ENCODE measurements at places on chromosomes 1 and 21.
A peak's percentile ranks its signal among the peaks of the same experiment; 100 is the strongest.

DNA sequence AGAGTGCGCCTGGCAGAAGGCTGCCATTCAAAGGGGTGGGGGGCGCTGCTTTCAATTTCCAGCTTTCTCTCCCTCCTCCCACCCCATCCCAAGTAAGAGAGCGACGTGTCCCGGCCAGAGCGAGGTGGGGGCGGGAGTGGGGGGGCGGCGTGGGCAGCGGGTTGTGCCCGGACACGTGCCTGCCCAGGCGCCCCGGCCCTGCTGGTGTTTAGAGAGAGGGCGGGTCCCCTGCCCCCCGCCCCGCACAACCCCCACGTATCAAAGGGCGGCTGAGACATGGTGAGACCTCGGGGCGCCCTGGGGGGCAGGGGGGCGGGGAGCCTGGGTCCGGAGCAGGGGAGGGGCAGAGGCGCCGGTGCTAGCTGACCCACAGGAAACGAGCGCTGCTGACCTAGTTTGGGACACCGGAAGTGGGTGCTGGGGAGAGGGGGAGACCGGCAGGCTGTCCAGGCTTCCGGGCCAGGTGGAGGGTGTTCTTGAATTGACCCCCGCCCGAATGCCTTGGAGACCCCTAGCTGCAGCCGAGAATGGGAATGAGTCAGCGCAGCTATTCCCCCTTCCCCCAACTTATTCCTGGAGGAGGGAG is 1.3 kb downstream of the ZBTB7B start:
- peak; percentile 53 for DNase-seq

- DNase-seq: no peak
Measured at GRCh38 chr1:72636631-72637030, 354.3 kb upstream of the NEGR1 start.

GRCh38 chr1:205268846-205269680 is 41.3 kb downstream of the TMCC2 start:
- DNase-seq: no peak

DNA sequence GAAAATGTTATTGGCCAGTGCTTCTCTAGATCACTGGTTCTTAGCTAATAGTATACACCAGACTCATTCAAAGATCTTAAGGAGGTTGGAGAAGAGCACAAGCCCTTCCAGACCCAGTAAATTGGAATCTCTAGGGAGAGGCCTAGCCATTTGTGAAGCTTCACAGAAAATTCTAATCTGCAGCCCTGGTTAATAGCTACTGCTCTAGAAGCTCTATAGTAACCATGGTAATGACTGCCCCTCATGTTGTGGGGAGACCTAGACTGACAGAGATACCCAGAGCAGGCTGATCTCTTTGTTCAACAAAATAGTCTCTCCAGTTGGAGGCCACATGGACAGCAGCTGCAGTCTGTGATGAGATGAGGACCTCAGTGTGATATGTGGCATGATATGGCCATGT is 31.7 kb downstream of the ARID1A start:
- no peak for DNase-seq

DNA sequence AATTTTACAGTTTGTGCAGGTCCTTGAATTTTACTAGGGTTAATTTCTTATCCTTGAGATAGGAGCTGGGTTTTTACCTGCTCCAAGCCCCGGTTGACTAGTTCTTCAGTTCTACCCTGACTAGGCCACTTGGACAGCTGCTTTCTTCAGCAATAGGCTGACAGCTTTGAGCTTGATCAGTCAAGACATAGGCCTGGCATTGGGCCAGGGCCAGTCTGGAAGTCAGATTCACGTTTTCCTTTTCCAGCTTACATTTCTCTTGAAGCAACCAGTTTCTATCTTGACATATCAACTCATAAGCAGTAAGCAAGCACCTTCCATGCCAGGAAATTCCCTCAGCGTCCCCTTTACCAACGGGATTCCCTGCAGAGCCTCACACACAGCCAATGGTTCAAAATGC is 63.7 kb upstream of the AJAP1 start:
- DNase-seq: no peak

DNA sequence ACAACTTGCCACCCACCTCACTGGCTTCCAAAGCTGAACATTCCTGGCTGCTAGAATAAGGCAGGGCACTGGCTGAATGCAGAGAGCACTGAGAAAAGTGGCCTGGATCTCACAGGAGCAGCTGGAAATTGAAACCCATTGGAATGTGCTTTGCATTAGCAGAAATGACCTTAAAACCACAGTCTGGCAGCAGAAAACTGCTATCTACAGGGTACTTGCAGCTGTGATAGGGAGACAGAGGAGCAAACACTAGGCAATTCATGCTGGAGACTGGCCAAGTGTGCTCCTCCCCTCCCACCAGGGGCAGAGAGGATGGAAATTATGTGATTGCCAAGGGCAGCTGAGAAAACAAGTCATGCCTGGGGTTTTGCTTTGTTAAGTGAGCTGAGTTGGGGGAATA is 47.2 kb downstream of the HSD3B1 start:
- DNase-seq: peak; percentile 66

DNA sequence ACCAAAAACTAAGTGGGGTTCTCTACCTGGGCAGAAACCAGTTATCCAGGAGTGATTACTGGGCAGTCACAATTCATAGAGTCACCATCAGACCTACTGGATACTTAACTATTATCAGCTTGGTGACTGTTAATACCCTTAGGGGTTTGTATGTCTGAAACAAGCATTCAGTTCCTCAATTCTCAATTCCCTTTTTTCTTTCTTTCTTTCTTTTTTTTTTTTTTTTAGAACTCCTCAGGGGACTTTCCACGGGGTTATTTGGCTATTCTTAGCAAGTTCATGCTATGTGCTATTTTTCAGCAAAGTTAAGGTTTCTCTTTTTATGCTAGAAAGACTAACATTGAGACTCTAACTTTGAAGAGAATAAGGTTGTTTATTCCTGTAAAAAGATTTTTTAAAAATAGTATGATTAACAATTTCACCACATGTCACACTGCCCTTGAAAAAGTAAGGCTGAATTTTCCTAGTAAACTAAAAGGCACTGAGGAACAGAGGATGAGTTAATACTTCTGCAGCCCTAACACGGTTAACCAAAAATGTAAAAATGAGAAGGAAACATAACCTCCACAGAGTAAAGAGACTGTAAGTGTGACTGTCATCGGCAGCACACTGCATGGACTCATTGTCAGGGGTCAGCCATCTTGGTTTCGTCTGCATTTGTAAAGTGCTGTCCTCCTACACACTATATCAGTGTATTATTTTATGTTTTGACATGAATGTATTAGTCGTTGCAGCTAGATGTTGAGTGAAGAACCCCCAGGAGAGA is 310.2 kb downstream of the NTNG1 start:
- no peak for DNase-seq

GRCh38 chr1:22114083-22115012 is 28.5 kb downstream of the WNT4 start:
- DNase-seq: peak; percentile 50

DNA sequence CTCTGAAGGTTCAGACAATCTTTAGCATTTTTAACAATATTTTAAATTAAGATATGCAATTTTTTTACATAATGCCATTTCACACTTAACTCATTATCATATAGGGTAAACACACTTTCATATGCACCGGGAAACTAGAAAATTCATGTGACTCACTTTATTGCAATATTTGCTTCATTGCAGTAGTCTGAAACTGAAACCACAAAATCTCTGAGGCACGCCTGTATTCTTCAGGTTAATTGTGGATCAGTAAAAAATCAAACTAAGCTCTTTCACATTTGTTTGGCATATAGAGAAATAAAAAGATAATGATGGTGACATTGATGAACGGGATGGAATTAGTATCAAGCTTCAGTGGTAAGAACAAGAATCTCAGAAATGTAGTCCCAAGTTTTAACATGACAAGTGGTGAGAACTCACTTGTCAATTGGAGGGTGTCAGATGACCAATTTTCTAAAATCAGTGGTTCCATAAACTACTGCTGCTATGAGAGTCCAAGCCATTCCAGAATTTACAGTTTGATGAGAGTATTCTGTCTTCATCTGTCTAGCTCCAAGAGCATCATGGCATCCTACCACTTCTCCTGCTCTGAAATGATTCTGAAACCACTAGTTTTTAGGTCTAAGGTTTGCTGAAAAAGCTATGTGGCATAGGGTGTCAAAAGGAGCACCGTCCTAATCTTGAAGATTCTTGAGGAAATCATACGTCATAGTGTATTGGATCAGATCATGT is 281.0 kb downstream of the PTPRC start:
- DNase-seq: no peak

DNA sequence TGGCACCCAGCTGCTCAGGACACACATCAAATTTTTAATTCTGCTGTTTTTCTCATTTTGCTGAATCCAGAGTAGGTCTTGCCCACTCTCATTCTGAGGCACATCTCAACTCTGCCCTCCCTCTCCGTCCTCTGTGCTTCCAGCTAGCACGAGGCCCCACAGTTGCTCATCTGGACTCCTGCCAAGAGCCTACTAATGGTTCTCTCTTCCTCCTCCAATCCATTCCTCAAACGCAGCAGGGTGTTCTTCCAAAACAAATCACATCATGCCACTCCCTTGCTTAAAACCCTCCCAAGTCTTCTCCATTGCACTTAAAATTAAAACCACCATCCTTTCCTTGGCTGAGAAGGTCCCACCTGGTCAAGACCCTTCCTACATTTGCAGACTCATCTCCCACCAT is 49.8 kb upstream of the SCAF4 start:
- peak; percentile 23 for DNase-seq

GRCh38 chr1:246417152-246417812 is 89.8 kb downstream of the SMYD3 start:
- peak; percentile 62 for DNase-seq

DNA sequence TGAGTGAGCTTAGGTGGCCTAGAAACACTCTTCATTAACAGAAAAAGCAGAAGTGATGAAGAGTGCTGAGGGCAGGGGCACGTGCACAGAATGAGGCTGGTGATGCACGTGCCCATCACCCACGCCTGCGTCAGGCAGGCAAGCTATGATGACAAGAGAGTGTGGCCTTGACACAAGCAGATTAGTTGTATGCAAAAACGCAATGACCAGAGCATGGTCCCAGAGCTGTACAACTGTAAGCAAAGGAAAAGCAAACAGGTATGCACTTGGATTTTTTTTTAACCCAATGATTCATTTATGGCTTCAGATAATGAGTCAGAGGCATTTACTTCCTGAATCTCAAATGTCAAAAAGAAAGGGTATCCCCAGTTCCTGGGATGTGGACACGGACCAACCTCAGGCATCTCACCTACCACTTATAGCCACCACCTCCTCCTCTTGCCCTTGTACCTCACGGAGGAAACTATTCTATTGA is 9.1 kb upstream of the TMEM61 start:
- no peak for DNase-seq

GRCh38 chr21:34640858-34641257 is 25.9 kb upstream of the RCAN1 start:
- DNase-seq: peak; percentile 75

- no peak for DNase-seq
Measured at GRCh38 chr21:38660333-38661196, 145.2 kb upstream of the ETS2 start.

DNA sequence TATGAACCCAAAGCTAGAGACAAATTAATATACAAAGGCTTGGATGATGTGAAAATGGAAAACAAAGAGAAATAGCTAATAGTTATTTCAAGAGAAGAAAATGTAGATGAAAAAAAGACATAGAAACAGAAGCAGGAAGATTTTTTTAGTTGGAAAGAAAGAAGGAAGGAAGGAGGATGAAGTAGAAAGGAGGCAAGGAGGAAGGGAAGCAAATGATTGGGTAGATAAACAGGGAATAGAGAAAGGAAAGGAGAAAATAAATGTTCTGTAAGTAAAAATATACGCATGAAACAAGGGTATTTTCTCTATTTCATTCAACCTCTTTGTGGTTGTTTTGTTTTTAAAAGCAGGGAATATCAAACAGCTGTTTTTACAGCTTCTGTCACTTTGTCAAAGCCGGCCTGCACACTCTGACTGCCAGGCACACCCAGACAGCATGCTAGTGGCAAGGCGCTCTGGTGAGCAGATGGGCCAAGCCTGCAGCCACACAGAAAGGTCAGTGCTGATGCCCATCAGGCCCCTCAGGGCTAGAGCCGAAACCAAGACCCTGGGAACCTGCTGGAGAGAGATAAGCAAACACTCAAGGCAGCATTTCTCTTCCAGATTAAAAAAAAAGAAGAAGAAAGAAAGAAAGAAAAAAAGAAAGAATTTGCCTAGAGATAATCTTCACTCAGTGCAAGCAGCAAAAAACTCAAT is 72.9 kb upstream of the CTTNBP2NL start:
- no peak for DNase-seq

DNA sequence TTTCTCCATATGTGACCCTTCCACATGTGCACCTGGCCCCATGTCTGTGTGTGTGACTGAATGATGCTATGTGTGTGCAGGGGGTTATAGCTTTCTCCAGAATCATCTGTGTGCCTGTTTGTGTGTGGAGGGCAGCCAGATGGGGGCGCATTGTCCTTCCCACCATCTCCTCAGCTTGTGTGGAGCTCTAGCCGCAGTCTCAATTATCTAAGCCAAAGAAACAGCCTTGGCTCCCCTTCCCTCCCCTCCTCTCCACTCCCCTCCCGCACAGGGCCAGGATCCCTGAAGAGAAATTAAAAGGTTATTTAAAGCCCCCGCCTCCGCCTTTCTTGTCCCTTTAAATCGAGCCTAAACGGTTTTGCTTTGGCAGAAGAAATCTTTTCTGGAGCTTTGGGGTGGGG is 1.8 kb upstream of the DMBX1 start:
- no peak for DNase-seq

GRCh38 chr1:243246916-243247315 is 8.2 kb downstream of the CEP170 start:
- peak; percentile 45 for DNase-seq

- DNase-seq: no peak
Measured at GRCh38 chr1:50412813-50413476, 10.3 kb downstream of the DMRTA2 start.

GRCh38 chr1:100308777-100309176 is 42.8 kb downstream of the RTCA start:
- peak; percentile 40 for DNase-seq

Measured in AG10803 (cell line).